Kidney epithelial cell (primary cell): ENCODE measurements at places on chromosomes 5 and 9.

DNA sequence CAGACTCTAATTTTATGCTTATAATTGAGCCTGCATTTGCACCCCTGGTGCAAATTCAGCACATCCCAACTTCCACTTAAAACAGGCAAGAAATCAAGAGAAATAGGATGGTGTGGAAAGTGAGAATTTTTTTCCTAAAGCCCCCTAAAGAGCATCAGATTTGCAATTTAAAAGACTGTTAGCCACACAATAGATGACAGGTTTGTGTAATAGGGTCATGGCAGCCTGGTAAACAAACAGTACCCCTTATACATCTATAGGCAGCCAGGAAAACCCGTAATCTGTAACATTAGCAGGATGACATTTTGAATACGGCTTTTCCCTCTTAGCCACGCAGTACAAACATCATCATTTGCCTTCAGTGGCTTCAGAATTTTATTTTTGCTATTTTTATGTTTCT is 17.2 kb downstream of the EBF1 start:
- DNase-seq: no peak

DNA sequence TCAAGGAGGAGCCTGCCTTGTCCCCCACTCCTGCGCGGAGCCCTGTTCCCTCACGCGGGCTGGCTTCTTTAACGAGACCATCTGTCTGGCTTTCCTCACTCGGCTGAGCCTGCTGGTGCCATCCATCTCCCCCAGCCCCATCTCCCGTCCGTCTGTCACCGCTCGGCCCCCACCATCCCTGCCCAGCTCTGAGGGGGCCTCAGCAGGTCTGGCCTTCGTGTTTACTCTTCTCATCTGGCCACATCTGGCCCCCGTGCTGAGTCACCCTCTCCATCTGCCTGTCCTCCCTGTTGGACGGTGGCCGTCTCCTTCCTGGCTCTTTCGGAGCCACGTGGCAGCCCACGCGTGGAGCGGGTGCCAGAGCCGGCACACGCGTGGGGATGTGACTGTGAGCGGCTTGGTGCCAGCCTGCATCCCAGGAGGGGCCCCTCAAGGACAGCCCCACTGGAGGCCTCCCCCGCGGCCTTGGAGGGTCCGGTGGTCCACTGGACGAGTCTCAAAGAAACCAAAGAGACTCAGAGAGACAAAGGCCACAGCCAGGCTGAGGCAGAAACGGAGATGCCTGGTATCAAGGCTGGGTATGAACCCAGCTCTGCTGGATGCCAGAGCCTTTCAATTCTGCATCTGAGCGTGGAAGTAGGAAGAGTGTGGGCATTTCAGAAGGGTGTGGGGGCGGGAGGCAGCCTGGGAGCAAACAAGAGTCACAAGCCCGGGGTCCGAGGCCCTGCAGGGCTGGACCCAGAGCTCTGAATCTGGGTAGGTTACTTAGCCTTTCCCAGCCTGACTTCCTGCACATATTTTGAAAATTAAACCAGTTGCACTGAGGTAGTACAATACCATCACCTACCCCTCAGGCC is 76.7 kb upstream of the UNC5A start:
- no peak for DNase-seq

- DNase-seq: no peak
Measured at GRCh38 chr5:59579824-59580167, 313.7 kb downstream of the PDE4D start.

DNA sequence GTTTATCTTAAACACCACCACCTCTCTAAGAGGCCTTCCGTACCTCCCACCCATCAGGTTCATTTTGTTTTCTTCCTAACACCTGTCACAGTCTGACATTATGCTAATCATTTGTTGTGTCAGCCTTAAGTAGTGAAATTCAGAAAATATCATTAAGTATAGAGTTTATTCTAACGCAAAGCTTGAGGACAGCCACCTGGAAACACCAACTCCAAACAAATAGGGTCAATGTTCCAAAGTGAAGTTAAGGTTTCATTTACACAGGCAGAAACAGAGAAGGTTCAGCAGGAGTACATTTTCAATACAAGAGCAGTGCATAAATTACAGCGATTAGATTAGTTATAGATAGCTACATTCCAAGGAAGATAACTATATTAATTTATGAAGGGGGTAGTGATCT is 1.3 kb upstream of the SMC5 start:
- no peak for DNase-seq

GRCh38 chr5:127958421-127959011 is 125.0 kb upstream of the SLC12A2 start:
- no peak for DNase-seq

DNA sequence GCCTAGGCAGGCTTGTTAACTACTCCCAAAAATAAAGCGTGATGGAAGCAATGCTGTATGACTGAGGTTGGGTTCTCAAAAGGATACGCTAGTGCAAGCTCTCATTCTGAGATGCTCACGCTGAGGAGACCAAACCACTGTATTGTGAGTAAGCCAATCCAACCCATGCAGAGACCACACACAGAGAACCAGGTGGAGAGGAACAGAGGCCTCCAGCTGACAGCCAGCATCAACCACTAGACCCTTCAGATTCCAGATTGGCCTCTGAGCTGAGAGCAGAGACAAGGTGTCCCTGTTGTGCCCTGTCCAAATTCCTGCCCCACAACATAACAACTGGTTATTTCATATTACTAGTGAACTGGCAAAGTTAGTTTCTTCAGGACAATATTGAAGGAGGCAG is 4.5 kb downstream of the TSTD2 start:
- DNase-seq: no peak
